ENCODE measurements at places on chromosomes 4 and X.

DNA sequence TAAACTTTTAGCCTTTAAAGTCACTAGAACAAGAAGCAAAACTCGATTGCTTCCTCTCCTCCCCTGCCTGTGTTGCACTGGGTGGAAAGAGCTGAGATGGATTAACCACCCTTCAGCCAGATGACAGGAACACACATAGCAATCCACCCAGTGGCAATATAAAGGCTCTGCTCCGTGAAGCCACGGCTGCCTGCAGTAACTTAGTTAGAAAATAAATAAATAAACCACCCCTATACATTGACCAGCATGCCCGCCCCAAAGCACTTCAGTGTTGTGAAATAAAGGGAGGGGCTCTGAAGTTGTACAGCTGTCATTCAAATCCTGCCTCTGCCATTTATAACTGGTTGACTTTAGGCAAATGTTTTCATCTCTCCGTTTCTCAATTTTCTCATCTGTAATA, 217.1 kb upstream of the LDB2 start:
- no peak for DNase-seq

GRCh38 chrX:144616317-144616716, 631.0 kb upstream of the SPANXN1 start:
- no peak for DNase-seq

DNA sequence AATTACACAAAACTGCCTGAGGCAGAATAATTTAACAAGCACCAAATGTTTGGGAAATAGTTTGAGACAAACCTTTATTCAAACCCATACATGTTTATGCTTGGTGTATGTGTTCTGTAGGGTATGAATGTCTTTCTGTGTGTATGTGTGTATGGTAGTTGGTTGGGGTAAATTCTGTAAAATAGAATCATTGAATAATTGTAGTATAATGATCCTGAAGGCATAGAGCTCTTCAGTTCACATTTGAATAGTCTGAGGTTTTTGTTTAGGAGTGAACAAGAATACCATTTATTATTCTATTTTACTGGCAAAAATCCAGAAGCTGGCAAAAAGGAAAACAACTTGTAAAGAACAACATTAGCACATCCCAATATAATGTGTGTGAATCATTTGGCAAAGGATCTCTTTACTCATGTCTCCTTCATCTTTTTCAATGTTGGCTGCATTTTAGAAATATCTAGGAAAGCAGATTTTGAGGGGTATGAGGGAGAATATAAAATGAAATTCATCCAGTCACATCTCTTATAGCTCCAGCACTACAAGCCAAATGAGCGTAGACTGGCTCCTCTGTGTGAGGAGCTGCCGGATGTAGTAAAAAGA, 360.0 kb downstream of the CHIC1 start:
- no peak for DNase-seq

DNA sequence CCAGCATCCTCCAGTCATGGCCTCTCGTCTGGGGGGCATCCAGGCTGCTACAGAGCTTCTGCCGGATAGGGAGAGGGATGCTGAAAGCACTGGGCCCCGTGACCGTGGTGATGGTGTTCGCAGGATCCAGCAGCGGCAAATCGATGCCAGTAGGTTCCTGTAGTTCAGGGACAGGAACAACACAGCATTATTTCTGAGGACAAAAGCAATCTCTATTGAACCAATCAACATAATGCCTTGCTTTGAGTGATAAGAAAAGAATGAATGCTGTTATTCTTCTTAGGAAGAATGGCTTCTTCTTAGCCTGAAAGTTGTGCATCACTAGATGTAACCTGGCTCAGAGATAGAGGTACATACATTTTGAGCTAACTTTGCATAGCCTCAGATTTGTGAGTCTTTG, 378.6 kb downstream of the UNC5C start:
- DNase-seq = no peak

- DNase-seq = no peak
Observed at GRCh38 chrX:45368705-45369104, 168.0 kb upstream of the DIPK2B start.

GRCh38 chrX:149633511-149633910, 1.9 kb upstream of the TMEM185A start:
- DNase-seq = no peak

GRCh38 chrX:55486736-55487135, 2.9 kb downstream of the USP51 start:
- DNase-seq = no peak

DNA sequence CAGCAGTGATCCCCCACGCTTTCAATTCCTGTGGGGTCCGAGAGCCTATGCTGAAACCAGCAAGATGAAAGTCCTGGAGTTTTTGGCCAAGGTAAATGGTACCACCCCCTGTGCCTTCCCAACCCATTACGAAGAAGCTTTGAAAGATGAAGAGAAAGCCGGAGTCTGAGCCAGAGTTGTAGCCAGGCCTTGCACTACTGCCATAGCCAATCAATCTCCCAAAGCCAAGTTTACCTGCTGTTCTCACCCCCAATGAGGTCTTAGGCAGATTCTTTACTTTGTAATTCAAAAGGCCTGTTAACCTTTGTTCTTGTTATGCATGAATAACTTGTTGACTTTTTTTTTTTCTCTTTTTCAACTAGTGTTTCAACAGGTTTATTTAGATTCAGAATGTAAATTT, 4.0 kb downstream of the MAGEB2 start:
- DNase-seq = no peak

GRCh38 chrX:71540801-71541200, 7.9 kb downstream of the OGT start:
- DNase-seq = no peak

DNA sequence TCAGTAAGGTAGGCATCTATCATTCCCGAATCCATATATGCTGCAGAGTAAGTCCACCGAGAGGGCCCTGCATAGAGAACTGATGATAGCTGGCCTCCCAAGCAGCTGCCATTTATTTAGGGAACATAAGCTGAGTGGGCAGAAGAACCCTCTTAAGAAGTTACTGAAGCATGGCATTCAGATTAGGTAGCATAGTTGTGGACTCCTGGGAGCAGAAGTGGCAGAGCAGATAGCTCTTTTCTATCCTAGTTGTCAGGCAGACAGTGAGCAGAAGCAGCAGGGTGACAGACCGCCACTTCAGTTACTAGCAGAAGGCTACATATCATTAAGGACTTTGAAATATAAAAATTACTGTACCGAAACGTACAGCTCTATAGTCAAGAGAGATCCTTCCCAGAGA, 454.7 kb downstream of the PPP4R3C start:
- DNase-seq = no peak

DNA sequence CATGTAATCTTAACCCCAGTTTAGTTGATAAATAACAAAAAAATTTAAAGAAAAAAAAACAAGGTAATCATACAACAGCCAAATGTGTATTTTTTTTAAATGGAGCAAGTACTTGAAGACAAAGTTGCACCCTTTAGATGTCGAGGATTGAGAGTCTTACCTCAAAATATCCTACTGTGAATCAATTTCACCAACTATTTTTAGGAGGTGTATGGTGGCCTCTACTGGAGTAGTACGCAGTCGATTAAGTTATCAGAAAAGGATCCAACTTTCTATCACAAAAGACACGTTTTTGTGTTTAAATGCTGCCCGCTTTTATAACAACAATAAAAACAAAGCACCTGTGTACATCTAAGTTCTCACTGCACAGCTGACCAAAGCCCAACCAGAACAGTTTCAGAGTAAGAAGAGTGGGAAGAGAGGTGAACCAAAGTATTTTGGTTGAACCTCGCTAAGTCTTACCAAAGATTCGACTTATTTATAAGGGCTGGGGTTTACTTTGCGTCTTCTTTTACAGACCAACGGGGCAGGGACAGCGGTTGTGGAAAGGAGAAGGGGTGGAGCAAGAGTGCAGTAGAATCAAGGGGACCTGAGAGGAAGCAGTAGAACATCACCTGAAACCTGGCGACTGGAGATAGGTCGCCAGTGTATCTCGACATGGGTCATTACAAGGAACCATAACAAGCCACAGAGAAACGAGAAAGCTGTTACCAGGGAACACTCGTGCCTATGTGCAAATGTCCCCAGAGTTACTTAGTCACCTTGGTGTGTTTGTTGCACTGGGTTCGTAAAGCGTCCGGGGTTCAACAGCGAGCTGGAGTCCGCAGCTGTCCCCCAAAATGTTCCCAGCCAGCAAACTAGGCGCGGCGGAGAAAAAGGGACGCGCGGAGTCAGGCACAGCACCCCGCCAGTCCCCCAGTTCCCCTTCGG, 1.1 kb downstream of the RPS6KA6 start:
- DNase-seq = no peak

DNA sequence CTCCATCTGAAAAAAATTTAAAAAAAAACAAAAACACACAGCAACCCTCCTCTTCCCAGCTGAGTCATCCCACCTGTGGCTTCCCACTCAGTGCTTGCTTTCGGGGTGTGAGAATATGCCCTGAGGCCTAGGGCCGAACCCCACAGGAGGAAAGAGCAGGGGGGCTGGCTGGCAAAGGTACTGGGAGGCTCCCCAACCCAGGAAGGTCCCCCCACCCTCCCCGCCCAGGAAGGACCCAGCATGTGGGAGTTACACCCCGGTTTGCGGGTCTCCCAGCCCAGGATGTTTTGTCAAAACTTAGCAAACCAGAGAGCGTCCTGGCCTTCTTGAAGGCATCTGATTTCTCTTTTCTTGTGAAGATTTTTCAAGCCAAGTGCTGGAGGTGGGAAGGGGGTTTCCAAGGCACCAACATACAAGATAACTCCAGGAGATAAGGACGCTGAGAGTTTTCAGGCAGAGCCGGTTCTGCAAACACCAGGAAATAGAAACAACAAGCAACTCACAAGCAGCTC, 25.7 kb upstream of the CSF2RA start:
- DNase-seq = no peak

DNA sequence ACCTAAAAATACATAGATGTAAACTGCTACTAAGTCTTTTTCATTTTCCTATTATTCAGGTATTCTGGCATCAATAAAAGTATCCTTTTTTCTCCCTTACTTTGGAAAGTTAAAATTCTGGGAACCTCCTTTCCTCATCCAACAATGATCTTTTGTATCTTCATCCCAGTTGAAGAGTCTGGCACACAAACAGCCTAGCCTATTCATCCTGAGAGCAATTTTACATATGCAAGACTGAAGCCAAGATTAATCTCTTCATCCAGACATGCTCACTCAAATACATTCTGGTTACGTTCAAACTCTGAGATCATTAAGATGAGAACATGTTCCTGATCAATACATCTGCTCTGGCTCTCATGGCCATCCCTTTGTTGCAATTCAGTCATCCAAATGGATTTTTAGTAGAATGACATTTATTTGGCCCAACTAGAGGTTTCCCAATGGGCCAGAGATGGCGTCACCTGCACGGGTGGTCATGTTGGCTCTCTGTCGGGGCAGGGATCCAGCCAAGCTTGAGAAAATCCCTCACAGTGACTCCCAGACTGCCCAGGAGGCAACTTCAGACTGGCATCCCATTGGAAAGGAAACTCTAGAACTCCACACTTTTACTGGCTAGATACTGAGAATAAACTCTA, 135.3 kb upstream of the VCX2 start:
- no peak for DNase-seq

DNA sequence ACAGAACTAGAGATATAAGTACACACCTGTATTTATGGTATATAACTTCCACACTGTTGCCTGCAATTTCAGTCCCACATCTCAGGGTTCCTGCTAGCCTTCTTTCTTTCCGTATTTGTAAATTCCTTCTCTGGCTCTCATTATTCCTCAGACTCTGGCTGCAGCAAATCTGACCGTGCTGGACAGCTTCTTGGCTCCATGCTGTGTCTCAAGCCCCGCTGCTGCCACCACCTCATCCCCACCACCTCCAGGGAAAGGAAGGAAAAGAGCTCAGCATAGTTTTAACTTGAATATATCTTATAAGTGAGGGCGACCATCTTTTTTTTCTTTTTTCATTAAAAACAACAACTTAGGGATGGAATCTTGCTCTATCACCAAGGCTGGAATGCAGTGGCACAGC, 155.6 kb upstream of the CXCL13 start:
- no peak for DNase-seq

DNA sequence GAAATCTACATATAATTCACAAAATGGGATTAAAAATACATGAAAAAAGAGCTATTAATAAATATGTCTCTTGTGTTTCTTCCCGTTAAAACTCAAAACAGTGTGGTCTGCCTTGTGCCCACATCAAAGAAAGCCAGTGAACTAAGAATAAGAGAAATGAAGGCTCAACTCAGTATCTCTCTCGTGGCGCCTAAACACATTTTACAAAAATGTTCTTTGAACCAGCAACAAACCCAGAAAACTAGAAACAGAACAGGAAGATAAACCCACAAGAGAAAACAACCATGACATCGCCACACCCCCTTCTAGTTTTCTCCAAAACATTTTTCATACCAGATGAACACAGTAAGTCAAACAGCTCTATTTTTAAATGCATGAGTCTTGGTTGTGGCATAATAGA, 130.1 kb downstream of the DCHS2 start:
- no peak for DNase-seq

DNA sequence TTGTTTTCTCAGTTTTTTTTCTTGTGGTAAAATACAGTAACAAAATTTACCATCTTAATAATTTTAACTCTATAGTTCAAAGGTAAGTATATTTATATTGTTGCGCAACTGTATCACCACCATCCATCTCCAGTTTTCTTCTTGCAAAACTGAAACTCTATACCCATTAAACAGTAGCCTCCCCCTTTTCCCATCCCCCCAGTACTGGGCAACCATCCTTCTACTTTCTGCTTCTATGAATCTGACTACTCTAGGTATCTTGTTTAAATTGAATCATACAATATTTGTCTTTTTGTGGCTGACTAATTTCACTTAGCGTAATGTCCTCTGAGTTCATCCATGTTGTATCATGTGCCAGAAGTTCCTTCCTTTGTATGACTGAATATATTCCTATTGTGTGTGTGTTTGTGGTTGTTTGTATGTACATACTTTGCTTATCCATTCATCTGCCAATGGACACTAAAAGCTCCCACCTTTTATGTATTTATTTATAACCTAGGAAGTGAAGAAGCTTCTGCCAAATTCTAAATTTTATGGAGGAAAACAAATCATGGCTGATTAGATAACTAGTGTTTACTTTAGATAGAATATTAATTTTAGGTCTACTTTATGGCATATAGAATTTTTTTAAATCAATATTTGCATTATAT, 10.0 kb downstream of the ABHD18 start:
- DNase-seq = no peak

DNA sequence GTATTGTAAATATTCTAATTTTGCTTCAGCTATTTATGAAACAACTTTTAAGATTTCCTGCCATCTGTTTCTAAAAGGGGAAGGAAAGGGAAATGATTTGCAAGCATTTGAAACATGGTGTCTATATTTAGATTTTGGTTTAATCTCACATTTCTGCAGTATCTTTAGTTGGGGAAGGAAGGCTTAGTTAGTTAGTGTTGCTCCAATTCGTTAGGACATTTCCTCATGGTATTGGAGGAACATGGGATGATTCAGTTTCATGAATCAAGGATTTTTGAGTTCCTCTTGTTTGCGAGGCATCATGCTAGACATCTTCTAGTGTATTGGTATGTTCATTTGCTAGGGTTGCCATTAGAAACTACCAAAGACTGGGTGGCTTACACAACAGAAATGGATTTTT, 20.5 kb upstream of the TMEM192 start:
- DNase-seq = no peak
